HCEC 1CT (cell line): ENCODE measurements at places on chromosomes 3 and 15.
A peak's percentile ranks its signal among the peaks of the same experiment; 100 is the strongest.

DNA sequence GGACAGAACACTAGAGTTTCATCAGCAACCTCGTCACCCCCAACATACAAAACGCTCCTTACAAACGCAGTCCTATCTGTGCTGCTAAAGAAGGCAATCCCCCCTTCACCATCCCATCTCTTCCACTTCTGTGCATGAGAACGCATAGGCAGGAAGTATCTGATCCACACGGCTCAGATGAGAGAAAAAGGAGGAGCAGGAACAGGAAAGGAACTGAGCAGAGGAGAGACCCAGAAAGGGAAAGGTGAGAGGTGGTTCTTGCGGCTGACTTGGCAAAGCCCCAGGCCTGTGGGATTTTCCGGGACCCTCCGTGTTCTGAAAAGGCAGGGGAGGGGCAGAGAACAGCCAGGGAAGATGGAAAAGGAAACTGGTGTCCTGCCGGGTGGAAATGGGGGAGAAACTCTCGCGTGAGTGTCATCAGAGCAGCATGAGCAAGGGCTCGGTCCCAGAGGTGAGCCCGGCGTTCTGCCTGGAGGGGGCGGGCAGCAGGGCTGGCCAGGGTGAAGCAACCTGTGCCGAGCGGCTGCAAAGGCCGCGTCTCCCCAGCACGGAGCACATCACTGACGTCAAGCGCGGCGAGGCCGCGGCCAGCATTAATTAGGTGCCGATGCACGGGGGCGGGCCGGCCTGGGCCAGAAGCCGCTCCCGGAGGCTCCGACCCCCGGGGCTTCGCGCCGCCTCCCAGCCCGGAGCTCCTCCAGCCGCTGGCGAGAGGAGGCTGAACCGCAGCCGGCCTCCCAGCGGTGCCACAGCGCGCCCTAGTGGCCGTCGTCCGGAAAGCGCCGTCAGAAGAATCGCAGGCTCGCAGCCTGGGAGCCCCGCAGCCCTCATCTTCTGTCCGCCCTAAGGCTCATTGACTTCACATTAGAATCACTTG, 35.8 kb downstream of the CPN2 start:
- peak; percentile 44 for DNase-seq

DNA sequence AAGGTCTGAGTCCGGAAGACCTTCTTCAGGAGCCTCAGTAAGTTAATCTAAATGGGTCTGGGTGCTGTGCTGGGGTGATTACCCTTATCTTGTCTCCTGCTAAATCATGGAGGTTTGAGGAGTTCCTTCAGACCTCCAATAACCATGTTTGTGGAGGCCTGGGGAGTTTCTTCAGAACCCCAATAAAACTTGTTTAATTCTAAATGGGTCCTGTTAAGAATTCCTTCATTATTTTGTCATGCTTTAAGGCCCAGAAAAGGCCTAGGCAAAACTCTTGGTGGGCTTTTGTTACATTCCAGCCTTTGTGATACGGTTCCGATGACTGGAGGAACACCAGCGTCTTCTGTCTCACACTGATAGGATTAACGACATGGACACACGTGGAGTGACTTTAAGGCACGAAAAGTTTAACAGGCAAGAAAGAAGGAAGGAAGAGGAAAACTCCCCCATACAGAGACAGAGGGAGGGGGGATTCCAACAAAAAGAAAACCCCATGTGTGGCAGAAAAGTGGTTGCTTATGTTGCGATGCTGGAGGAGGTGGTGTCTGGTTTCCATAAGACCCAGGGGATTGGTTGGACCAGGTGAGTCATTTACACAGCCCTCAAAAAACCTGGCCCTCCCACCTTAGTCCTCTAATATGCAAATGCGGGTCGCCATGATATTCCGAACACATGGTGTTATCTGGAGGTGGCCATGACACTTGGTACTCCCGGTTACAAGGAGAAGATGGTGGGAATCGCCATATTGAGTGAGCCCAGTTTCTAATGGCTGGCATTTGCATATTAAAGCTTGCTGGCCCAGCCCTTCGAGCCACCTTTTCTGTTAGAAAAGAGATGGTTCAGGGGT, 72.6 kb upstream of the MFGE8 start:
- DNase-seq = no peak

GRCh38 chr3:157754451-157754850, 251.2 kb upstream of the VEPH1 start:
- DNase-seq = no peak

DNA sequence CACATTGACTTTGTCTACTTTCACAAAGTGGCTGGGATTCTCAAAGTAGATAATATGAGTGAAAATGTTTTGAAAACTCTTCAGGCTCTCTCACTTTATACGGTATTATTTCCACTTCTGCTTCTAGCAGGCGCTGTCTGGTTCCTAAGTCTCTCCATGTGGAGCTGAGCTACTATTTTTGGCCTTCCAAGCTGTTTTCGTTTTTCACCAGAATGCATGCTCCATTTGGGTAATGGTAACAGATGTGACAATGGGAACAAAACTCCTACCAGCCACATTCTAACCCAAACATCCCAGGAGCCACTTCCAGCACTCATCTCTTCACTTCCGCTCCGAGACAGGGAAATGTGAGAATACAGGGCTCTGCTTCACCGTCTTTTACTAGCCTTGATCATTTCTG, 586.7 kb downstream of the NTRK3 start:
- no peak for DNase-seq

GRCh38 chr3:98962189-98962930, 60.9 kb upstream of the DCBLD2 start:
- peak; percentile 94 for DNase-seq

GRCh38 chr3:45145681-45146614, at the start of gene CDCP1:
Gene CDCP1, minus strand, starts transcription at chr3:45146378. Its CDS starts 91 bp downstream, at chr3:45146287.
- no peak for DNase-seq

DNA sequence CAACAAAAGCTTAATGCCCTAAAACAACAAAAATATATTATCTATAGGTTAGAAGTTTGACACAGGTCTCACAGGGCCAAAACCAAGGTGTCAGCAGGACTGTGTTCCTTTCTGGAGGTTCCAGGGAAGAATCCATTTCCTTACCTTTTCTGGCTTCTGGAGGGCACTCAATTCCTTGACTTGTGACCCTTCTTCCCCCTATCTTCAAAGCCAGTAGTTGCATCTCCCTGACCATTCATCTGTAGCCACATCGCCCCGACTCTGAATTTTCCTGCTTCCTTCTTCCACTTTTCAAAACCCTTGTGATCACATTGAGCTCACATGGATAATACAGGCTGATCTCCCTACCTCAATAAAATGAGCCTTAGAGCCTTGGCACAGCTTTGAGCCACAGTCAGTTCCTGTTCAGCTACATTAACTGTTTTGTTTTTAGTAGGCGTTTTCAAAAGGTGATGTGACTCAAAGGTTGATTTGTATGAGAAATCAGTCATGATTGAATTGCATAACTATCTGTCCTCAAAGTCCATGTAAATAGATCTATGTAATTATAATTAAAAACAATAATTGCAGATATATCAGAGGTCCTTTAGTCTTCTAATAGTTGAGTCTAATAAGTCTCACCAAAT, 12.4 kb downstream of the PFN2 start:
- DNase-seq = peak; percentile 28

- DNase-seq = no peak
Observed at GRCh38 chr3:58585994-58586393, 8.8 kb upstream of the FAM107A start.

GRCh38 chr3:106276151-106276550, 407.3 kb upstream of the CBLB start:
- no peak for DNase-seq

GRCh38 chr3:182812123-182812522, 18.8 kb downstream of the ATP11B start:
- no peak for DNase-seq

GRCh38 chr3:125039131-125040100, 16.4 kb downstream of the HEG1 start:
- DNase-seq = no peak

DNA sequence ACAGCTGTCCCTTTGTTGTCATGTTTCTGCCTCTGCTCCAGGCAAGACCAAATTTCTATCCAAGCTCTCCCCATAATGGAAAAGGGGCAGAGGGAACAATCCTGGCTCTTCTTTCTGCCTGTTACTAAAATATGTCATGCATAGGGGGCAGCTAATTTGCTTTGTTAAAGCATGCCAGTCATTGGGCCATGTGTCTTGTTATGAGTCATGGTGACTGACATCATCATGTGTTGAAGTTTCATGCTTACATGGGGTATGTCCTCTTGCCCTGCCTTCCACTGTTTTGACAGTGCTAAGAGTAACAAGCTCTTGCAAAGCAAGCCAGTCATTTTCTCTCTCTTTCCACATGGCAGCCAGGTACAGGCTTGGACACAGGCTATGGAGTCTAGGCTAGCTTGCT, 268.9 kb downstream of the GABRB3 start:
- no peak for DNase-seq

GRCh38 chr3:130671545-130672312, 74.9 kb downstream of the PIK3R4 start:
- DNase-seq = no peak

GRCh38 chr3:190848870-190849269, 13.6 kb downstream of the GMNC start:
- DNase-seq = peak; percentile 58

DNA sequence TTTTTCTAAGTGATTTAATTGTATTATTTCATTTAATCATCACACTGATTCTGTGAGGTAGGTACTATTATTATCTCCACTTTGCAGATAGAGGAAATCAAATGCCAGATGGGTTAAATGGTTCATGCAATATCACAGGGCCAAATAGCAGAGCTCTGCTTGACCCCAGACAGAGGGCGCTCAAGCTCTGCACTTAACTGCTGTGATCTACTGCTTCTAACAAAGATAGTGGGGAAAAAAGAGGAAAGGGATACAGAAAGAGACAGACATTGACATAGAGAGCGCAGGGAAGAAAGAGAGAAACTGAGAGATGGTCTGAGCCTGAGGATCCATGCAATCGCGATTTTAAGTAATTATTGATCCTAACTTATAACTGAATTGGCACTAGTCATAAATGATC, 279.1 kb upstream of the THRB start:
- peak; percentile 59 for DNase-seq
